ENCODE measurements at places on chromosomes 12 and 14.

DNA sequence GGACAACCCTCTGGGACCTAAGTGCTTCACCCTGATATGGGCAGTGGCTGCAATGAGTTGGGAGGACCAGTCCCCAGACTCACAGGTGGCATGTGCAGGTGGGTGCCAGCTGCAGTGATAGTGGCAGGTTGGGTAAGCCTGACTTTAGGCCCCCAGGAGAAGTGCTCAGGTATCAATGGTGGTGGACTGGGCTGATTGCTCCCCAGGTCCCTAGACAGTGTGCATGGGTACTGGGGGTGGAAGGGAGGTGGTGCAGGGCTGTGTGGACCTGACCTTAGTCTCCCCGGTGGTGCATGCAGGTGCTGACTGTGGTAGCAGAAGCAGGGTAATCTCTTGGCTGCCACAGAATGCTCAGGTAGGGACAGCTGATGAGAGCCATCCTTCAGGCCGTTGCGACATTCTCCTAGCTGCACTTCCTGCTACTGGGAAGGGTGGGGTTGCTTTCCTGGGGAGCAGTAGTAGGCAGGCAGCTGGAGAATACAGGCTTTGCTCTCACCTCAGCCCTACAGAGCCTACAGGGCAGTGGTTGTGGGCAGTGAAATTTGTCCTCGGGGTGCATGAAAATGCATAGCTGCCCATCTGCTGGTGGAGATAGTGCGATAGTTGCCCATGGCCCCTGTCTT lies 33.3 kb upstream of the CCND2 start:
- H3K4me1 ChIP-seq: no peaks in the 10 kb centered on the region
- no peak for DNase-seq
- H3K4me3 ChIP-seq: no peak overlapping the region
- H3K27me3 ChIP-seq: peaks cover 10% of the 10 kb centered on the region

GRCh38 chr14:33315721-33316120 lies 377.0 kb downstream of the NPAS3 start:
- H3K4me3 ChIP-seq: no peak overlapping the region
- H3K36me3 ChIP-seq: no peaks in the 10 kb centered on the region
- H3K27me3 ChIP-seq: no peaks in the 10 kb centered on the region
- DNase-seq: no peak
- H3K4me1 ChIP-seq: no peaks in the 10 kb centered on the region

DNA sequence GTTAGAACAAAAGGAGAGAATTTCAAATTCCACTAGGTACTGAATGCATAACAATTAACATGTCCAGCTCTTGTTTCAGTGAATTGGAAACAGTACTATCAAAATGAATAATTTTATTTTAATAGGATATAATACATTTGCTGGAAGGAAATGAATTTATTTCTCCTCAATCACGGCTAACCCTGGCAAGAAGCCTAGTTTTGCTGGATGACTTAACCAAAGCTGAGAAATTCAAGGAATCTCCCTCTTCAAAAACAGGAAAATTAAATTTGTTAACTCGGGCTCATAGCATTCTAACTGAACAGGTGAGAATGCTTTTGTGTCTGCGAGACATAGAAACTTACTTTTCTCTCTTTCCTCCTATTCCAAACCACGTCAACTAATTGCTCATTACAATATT lies 163.5 kb upstream of the NEDD1 start:
- no peak for DNase-seq
- H3K27ac ChIP-seq: no peak overlapping the region
- no peaks in the 10 kb centered on the region for H3K36me3 ChIP-seq
- H3K4me3 ChIP-seq: no peak overlapping the region

- no peak overlapping the region for H3K27ac ChIP-seq
- H3K27me3 ChIP-seq: no peaks in the 10 kb centered on the region
- peaks cover 2% of the 10 kb centered on the region for H3K36me3 ChIP-seq
- DNase-seq: no peak
- peaks cover 3% of the 10 kb centered on the region for H3K4me1 ChIP-seq
These were observed 56.5 kb downstream of the KDM2B start for GRCh38 chr12:121524196-121524916.

DNA sequence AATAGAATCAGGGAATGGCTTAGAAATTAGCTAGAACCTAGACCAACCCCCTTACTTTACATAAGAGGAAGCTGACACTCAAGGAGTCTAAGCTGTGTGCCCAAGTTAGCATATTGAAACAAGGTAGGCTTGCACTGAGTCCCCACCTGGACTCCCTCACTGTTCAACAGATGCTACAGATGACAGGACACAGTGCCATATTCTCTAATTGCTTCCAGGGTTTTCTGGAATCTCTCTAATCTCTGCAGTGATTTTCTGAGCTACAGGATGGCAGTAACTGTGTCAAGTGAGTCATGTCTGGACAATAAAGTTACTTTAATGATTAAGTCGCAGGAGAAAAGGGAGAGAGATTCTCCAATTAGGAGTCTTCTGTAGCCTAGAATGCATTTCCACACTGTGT lies 35.8 kb downstream of the AKAP6 start:
- no peaks in the 10 kb centered on the region for H3K36me3 ChIP-seq
- no peak for DNase-seq
- H3K27ac ChIP-seq: no peak overlapping the region
- H3K4me3 ChIP-seq: no peak overlapping the region
- H3K27me3 ChIP-seq: no peaks in the 10 kb centered on the region

DNA sequence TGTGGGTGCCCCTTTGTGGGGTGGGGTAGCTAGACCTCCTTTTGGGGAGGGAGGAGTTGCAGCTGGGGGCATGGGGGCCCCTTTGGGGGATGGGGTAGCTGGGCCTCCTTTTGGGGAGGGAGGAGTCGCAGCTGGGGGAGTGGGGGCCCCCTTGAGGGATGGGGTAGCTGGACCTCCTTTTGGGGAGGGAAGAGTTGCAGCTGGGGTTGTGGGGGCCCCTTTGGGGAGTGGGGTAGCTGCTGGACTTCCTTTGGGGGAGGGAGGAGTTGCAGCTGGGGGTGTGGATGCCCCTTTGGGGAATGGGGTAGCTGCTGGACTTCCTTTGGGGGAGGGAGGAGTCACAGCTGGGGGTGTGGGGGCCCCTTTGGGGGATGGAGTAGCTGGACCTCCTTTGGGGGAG lies 7.0 kb downstream of the NACA start:
- H3K36me3 ChIP-seq: peaks cover 84% of the 10 kb centered on the region
- no peaks in the 10 kb centered on the region for H3K27me3 ChIP-seq
- H3K4me3 ChIP-seq: no peak overlapping the region
- H3K27ac ChIP-seq: no peak overlapping the region

DNA sequence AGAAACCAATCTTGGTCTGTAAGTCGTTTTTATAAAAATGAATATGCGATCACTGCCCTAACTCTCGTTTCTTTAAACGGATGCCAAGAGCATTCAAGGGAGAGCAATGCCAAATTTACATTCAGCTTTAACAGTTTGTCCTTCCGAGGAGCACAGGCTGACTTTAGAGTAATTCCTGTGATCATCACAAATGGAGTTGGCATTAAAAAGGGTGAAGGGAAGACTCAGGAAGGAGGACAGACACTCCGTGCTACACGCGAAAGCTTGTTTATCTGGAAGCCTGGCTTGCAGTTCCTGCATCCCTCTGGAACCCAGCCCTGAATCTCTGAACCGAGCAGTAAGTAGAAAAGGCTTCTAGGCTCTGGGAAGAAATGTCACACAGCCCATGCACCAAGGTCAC lies 78.4 kb downstream of the PAPOLA start:
- H3K27me3 ChIP-seq: peaks cover 11% of the 10 kb centered on the region
- no peak overlapping the region for H3K4me3 ChIP-seq
- no peak overlapping the region for H3K27ac ChIP-seq
- DNase-seq: no peak
- peaks cover 8% of the 10 kb centered on the region for H3K4me1 ChIP-seq
- no peaks in the 10 kb centered on the region for H3K36me3 ChIP-seq

DNA sequence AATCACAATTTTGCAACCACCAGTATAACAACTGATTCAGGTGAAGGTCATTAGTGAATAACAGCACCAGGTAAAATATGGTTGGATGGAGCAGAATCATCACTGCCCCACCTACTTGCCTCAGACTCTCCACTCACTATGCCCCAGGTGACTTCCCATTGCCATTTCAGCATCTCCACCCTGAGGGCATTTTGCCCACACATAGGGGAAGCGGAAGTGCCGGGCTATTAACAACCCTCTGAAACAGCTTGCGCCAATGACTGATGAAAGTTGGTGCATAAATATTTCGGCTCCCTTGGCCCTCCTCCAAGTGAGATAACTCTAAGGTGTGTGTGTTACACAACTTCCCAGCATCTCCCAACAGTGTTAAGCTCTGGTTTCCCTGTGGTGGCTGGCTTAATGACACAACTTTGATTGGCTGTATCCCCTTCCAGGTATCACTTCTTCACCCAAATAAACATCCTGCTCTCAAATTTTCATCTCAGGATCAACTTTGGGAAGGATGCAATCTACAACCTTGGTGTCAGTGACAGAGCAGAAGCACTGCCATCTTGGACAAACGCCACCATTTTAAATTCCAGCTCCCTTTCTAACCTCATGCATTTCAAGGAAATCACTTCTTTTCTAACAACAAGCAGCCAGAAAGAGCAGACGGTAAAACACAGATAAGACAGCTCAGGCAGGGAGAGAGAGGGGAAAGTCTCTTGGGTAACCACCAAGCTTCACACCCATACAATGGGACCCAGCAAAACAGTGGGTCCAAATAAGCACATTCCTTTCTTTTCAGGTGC lies 73.6 kb upstream of the PPP2R5C start:
- no peaks in the 10 kb centered on the region for H3K4me1 ChIP-seq
- H3K27me3 ChIP-seq: peaks cover 12% of the 10 kb centered on the region
- DNase-seq: no peak
- H3K27ac ChIP-seq: no peak overlapping the region
- no peak overlapping the region for H3K4me3 ChIP-seq

DNA sequence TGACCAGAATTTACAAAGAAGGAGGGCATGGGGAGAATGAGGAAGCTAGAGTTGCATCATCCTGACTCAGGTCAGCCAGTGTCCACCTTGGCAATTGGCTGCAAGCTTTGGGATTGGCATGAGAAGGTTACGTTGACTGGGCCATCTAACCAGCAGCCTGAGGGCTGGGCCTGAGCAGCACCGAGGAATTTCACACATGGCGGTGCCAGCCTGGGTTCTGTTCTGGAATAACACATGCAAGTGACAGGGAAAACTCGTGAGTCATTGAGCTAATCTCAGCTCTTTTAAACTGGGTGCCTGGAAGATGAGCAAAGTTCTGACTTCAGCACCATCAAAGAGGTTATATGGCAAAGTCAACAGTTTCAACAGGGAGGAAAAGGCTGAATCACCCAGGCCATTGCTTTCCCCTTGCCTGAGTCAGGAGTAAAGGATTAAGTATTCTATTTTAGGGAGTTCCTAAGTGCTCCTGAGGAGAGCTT lies 543.2 kb upstream of the TBX3 start:
- no peaks in the 10 kb centered on the region for H3K4me1 ChIP-seq
- no peaks in the 10 kb centered on the region for H3K36me3 ChIP-seq
- no peak overlapping the region for H3K27ac ChIP-seq
- H3K27me3 ChIP-seq: no peaks in the 10 kb centered on the region

- H3K36me3 ChIP-seq: no peaks in the 10 kb centered on the region
- H3K4me1 ChIP-seq: peaks cover 23% of the 10 kb centered on the region
- H3K27me3 ChIP-seq: peaks cover 5% of the 10 kb centered on the region
- peak overlapping the region; percentile 30 for H3K4me3 ChIP-seq
- peak overlapping the region; percentile 83 for H3K27ac ChIP-seq
These were observed 29.4 kb upstream of the BCL7A start for GRCh38 chr12:121992059-121992879.

- H3K27me3 ChIP-seq: no peaks in the 10 kb centered on the region
- H3K36me3 ChIP-seq: peaks cover 41% of the 10 kb centered on the region
- H3K27ac ChIP-seq: peak overlapping the region; percentile 99
- no peak for DNase-seq
- peak overlapping the region; percentile 75 for H3K4me3 ChIP-seq
- H3K4me1 ChIP-seq: peaks cover 91% of the 10 kb centered on the region
These were observed 154.8 kb downstream of the PRKCH start for GRCh38 chr14:61476105-61476753.

GRCh38 chr12:80838024-80838658 lies 99.6 kb downstream of the LIN7A start:
- no peaks in the 10 kb centered on the region for H3K27me3 ChIP-seq
- DNase-seq: no peak
- H3K4me3 ChIP-seq: no peak overlapping the region
- no peaks in the 10 kb centered on the region for H3K36me3 ChIP-seq
- no peaks in the 10 kb centered on the region for H3K4me1 ChIP-seq

DNA sequence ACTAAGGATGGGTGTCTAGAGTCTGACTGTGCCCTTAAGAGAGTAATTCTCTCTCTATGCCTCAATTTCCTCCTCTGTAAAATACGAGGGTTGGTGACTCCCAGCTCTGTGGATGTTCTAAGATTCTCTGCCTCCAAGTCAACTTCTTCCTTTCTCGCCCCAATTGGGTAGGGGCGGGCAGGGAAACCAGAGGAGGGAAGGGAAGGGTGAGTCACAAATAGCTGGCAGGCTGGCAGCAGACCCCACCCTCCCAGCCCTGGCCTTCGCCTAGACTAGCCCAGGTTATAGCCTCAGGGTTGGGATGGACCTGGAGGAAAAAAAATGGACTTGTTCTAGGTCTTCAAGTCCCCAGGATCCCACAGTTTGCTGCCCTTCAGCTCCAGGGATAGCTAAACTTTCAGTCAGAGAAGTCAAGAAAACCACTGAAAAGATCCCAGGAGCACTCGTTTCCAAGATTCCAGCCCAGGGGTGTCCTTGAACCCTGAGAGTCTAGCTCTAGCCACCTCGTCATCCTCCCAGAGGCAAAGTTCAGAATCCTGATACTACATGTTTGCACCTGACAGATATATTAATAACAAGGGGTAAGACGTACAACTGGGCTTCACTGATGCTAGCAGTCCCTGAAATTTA lies 2.3 kb downstream of the DGKA start:
- H3K27me3 ChIP-seq: no peaks in the 10 kb centered on the region
- DNase-seq: peak; percentile 43
- peaks cover 72% of the 10 kb centered on the region for H3K4me1 ChIP-seq
- H3K36me3 ChIP-seq: peaks cover 61% of the 10 kb centered on the region

GRCh38 chr12:10716277-10716676 lies 6.8 kb downstream of the YBX3 start:
- no peak for DNase-seq
- H3K27me3 ChIP-seq: peaks cover 11% of the 10 kb centered on the region
- H3K36me3 ChIP-seq: peaks cover 58% of the 10 kb centered on the region
- H3K27ac ChIP-seq: no peak overlapping the region
- H3K4me1 ChIP-seq: peaks cover 33% of the 10 kb centered on the region
- H3K4me3 ChIP-seq: no peak overlapping the region

DNA sequence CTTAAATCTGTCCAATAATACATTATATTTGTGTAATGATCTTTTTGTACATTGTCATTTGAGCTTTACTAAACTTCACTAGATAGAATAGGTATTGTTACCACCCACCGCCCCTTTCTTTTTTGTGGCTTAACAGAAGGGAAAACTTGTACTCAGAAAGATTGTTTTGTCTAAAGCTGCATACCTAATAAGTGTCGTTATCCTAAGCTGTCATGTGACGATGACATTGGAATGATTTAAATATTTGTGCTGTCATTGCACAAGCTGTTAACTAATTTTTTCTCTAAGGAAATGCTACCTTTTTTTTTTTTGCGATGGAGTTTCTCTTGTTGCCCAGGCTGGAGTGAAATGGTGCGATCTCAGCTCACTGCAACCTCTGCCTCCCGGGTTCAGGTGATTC lies 3.6 kb downstream of the DIP2B start:
- DNase-seq: no peak
- peaks cover 55% of the 10 kb centered on the region for H3K4me1 ChIP-seq
- no peaks in the 10 kb centered on the region for H3K27me3 ChIP-seq
- H3K36me3 ChIP-seq: peaks cover 11% of the 10 kb centered on the region

GRCh38 chr14:67527756-67528155 lies 5.3 kb upstream of the PLEKHH1 start:
- no peak overlapping the region for H3K4me3 ChIP-seq
- H3K27me3 ChIP-seq: peaks cover 16% of the 10 kb centered on the region
